Sigmoid colon (tissue), 7 donors: ENCODE measurements at places on chromosomes 7 and 10. TPM values are rescaled to one million over a fixed set of nuclear protein-coding genes. Genes with fewer than 3 reads are reported as not detected.

ICA1 gene
- polyA plus RNA-seq: 28.8 TPM

COL13A1 gene
- polyA plus RNA-seq: 1.9 TPM

GRCh38 chr7:30858576-30858975, 53.1 kb upstream of the AQP1 start:
- no peak for DNase-seq

GRCh38 chr7:121557034-121557892, 161.2 kb upstream of the FAM3C start:
- DNase-seq: no peak

DNA sequence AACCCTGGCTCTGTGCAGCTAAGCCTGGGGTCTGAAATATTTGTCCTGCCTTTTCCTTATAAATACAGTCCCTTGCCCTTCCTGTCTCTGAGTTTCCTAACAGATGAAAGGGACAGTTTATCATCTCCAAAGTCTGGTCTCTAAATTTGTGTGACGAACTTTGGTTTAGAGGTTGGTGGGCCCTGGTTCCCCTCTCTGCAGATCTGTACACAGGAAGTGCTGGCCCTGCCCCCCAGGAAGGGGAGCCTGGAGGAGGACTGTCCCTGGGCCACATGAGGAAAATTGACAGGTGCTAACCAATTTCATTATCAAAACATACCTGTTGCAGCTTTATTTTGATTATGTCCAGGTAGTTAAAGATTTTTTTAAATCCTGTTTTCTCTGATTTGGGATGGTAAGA, 34.5 kb downstream of the PPP2R2D start:
- DNase-seq: no peak
